Right lobe of liver (tissue), 6 donors: ENCODE measurements at places on chromosomes 4 and X.

GRCh38 chr4:36493251-36493650 is 211.8 kb downstream of the DTHD1 start:
- DNase-seq, result no peak

- no peak for DNase-seq
Observed at GRCh38 chr4:42440083-42440482, 42.8 kb downstream of the SHISA3 start.

DNA sequence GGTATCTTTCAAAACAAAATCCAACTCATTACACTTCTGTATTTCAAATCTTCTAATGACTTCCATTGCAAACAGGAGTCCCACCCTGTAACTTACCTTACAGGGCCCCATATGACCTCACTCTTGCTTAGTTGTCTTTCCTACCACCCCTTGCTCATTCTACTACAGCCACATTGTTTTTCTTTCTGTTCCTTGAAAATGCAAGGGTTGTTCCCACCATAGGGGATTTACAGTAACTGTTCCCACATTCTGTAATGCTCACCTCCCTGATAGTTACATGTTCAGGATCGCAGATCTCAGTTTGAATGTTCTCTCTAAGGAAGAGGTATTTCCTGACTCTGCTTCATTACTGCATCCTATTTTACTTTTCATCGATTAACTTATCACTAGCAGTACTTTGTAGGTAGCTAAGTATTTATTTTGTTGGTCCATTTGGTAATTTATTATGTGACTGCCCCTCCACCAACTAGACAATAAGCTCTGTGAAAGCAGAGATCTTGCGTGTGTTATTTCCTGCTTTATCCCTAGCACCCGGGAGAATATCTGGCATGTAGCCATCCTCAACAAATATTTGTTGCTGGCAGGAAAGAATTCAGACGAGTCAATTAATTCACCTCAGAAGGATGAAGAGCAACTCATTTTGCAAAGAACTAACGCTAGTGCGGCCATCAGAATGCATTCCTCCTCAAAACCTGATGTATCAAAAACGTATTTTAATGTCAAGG is 21.4 kb downstream of the MAOB start:
- DNase-seq, result no peak

GRCh38 chrX:123833387-123833786 is 26.5 kb upstream of the XIAP start:
- no peak for DNase-seq

DNA sequence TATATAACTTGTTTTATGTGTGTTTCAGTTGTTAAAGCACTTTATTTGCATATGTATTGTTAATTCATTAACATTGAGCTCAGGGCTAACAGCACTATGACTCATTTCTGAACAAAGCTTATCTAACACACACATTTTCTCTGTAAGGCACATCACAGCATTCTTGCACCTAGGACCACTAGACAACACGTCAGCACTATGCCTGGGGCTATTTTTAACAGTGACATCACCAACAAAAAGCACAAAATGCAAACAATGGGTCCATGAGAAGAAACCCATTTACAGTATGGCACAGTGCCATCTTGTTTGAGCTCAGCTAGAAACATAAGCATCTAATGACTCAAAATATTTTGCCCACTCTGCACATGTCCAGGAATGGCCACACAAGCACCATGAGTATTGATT is 124.4 kb downstream of the RELL1 start:
- DNase-seq, result no peak

DNA sequence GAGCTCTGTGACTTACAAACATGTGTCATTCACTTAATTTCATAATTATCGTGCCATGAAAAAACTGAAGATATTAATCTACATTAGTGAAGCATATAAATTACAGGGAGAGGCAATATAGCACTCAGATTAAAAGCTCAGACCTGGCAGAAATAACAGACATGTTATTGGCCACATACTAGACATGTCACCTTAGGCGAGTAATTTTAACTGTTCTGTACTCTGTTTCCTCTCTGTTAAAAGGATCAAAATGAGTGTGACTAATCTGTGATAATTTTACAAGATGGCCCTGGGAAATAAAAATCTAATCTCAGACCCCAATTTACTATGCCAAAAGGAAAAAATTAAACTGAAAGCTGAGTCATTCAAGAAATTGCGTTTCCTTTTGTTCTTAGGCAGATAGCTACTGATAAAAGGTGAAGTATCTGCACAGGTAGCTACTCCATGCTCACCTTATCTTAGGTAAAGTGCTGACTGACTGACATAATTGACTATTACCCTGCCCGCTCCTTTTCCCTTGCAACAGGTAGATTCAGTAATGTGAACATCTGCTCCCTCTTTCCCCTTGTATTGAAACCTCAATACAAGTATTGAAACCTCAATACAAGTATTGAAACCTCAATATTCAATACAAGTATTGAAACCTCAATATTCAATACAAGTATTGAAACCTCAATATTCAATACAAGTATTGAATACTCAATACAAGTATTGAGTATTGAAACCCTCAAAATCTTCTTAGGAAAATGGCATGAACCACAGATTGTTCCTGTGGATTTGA is 33.2 kb downstream of the RELL1 start:
- no peak for DNase-seq

DNA sequence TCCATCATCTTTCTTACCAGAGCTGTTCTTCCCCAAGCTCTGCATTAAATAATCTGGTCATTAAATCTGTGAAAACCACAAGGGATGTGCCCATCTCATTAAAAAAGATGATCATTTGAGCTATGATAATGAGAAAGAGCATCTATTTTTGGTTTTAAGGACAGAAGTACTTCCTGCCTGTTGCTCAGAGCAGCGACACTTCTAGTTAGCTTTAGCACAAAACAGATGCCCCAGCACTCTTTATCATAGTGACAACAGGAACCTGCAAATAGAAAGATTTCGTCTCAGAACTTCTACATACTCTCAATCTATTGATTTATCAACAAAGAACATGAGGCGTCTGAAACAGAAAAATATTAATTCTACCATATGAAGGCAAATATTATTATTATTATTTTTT is 140.1 kb downstream of the APBB2 start:
- no peak for DNase-seq

DNA sequence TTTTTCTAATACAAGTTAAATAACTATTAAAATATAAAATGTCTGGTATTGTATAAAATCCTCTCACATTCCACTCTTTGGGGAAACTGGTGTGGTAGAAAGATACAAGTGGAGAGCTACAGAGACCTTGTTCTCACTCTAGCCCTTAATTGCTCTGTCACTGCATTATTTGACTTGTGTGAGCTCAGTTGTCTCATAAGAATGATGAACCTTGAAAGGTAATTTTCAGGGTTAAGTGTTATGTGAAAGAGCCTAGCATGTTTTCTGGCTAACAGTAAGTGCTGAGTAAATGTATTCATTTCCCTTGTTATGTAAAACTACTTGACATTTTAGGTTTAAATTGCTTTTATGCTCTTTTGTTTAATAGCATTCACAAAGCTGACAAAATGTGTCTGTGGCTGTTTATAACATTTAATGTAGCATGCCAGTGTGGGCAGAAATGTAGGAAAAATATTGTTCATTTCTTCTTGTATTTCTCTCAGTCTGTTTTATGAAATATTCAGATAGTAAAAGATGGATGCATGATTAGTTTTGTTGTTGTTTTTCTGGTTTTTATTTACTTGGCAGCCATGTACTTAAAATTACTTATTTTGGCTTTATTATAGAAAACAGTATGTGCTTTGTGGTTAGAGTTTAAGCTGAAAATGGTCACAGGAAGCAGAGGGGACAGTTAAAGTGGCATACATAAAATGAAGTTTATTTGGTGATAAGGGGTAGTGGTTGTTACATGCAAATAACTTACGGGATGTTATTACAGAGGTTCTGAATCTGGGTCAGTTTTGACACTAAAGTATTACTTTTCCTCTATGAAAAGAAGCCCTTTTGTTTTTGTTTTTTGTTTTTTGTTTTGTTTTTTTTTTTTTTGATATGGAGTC is 29.2 kb downstream of the SLAIN2 start:
- DNase-seq, result no peak

DNA sequence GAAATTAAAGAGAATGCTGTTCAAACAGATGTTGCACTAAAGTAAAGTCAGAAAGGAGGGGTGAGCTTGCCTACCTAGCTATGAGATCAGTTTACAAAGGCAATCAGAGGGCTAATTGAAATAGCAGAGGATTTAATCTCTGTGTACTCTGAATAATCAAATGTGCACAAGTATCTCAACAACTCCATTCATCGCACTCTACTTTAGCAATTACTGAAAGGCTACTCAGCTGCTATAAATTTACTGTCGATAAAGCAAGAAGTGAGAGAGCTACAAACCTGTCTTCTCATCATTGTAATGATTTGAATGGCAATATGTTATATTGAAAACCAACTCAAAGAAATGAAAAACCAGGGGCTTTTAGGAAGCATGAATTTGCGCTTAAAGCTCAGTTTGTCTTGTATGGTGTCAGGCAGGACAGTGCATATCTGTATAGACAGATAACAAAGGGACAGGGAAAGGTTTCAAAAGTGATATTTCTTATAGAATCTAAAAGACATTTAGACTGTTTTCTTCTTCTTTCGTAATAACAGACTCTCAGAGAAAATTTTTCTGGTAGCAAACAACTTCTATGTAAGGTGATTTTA is 34.8 kb downstream of the GC start:
- no peak for DNase-seq

DNA sequence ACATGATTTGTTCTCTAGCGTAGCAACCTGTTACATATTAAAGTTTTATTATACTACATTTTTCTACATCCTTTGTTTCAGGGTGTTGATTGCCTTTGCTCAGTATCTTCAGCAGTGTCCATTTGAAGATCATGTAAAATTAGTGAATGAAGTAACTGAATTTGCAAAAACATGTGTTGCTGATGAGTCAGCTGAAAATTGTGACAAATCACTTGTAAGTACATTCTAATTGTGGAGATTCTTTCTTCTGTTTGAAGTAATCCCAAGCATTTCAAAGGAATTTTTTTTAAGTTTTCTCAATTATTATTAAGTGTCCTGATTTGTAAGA is 2.4 kb downstream of the ALB start:
- DNase-seq, result no peak

DNA sequence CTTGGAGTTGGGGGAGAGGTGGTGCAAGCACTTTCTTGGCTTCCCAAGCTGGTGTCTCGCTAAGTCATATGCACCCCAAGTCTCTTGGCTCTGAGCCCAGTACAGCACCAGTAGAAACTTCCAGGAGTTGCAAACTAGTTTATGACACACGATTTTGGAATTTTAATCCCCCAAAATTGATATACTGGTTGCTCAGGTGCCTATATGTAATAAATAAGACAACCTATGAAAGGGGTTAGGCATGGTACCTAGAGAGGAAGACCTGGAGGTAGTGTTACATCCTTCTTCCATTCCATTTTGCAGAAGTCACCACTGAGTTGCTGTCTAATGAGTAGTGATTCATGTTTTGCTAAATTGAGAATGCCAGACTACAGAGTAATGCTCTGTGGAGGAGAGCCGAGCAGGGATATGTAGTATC is 4.3 kb upstream of the SLC4A4 start:
- no peak for DNase-seq

GRCh38 chr4:142406917-142407501 is 439.1 kb downstream of the INPP4B start:
- DNase-seq, result no peak

DNA sequence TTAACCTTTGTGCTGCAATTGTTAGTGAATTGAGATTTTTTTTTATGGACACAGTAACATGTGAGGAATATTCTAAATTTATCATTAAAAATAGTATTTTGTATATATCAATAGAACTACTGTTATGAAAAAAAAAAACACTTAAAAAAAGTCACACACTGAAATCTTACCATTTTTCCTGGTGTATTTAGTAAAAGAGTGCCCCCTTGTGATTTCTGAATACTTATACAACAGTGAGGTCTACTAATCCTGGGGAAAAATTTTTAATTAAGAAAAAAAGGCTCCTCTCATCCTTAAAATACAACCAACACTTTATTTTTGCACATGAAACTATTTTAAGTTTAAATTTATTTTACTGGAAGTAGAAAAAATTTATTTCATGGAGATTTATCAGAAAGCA is 56.4 kb upstream of the SPOCK3 start:
- DNase-seq, result no peak

DNA sequence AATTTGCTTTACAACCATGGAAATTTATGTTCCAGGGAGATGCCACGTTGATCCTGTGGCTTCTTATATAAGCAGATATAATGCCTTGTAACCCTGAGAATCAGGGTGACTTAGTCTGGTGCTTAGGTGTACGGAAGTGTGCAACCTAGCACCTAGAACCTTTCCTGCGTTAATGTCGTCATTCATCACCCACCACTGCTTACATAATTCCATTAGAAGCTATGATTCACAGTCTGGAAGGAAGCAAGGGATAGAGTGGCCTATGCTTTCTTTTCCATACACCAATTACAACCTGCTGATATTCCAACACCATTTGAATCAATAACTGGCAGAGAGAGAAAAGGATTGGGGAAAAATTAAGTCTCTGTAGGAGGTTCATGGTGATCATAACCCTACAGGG is 17.3 kb upstream of the CXCL8 start:
- no peak for DNase-seq

GRCh38 chr4:82661181-82661992 is 99.6 kb upstream of the TMEM150C start:
- no peak for DNase-seq

DNA sequence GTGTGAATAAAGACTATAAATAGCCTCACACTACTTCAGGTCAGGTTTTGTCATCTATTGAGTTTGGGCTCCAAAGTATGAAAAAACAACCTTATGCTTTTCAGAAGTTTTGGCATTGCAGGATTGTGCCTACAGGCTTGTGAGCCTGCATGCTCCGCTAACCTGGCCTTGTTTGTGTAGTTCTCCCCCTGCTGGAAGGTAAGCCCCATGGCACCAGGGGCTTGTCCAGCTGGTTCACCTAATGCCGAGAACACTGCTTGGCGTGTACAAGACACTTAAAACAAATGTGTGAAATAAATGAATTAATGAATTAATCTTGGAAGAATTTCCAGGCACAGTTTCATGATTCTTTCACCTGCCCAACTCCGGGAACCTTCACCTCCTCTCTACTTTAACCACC is 1.8 kb upstream of the HSD17B10 start:
- DNase-seq, result peak; percentile 72

- DNase-seq, result no peak
Observed at GRCh38 chr4:181566490-181566889, 676.7 kb upstream of the TENM3 start.

GRCh38 chrX:30590368-30590767 is 12.8 kb upstream of the TASL start:
- no peak for DNase-seq

DNA sequence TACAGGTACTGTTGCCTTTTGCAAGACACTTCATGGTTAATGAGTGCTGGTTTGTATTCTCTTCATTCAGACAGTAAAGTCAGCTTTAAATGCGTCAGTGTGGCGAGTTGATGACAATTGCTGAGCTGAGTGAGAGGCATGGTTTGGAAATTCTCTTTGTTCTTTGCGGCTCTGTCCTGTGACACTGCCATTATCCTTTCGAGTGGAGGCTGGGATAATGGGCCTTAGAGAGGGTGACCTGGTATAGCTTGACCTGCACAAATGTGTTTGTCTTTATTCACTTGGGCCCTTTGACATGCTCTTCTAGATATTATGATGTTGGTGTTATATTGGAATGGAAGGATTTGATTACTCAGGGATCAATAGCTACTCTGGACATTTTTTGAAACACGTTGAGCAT is 208.5 kb upstream of the FAT1 start:
- DNase-seq, result no peak

GRCh38 chr4:2389691-2390090 is 28.8 kb downstream of the ZFYVE28 start:
- DNase-seq, result no peak
